Stimulated activated CD4-positive, alpha-beta T cell treated with anti-CD3 and anti-CD28 coated beads, Interleukin-4, amount 100 ng/mL, for 1 hour (primary cell): ENCODE measurements at places on chromosomes 7 and 10.

DNA sequence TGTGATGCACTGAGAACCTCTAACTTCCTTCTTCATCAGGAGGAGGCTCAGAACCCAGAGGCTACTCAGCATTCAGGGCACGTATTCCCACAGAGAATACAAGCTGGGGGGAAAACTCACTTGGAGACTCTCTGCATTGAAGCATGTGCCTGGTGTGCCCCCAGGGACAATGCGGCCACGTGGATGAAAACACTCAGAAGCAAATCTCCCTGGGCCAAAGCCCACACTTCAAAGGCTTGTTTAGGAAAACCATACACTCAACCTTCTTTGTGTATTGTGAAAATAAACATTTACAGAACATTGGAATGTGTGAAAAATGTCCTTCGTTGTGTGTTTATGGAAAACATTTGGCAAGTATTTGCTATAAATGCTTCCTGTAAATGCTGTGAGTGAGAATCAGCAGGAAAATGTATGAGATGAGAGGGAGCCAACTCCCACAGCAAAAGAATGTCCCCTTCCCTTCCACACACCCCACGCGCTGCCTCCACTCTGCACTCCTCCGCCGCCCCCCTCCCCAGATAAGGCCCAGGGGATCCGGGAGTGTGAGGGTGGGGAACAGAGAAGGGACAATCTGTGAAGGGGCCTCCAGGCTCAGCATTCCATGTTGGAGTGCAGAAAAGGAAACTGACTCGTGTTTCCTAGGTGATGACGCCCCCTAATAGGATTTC lies 339.5 kb downstream of the ELMO1 start:
- no peak for DNase-seq

- no peak for DNase-seq
Measured at GRCh38 chr7:73985737-73986141, 42.2 kb upstream of the ELN start.

DNA sequence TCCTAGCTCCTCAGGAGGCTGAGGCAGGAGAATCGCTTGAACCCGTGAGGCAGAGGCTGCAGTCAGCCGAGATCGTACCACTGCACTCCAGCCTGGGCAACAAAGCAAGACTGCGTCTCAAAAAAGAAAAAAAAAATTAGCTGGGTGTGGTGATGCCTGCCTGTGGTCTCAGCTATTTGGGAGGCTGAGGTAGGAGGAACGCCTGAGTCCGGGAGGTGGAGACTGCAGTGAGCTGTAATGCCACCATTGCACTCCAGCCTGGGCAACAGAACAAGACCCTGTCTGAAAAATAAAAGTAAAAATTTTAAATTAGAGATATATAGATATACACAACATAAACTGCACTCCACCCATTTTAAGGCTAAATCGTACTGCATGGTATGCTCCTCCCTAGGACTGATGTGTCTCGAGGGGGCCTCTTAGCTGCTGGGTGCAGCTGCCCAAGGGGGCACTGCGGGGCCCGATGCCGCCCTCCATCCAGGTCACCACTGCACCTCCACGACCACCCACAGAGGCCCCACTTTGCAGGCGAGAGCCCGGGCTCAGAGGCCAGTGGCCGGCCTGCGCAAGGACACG lies 40.9 kb upstream of the FOXK1 start:
- no peak for DNase-seq

GRCh38 chr10:96089116-96089515 lies 41.0 kb upstream of the ZNF518A start:
- DNase-seq = no peak

GRCh38 chr10:71065659-71066058 lies 146.7 kb upstream of the UNC5B start:
- DNase-seq = no peak

GRCh38 chr7:604001-604883 lies 84.6 kb upstream of the PDGFA start:
- DNase-seq = peak; percentile 94

GRCh38 chr7:105675934-105676371 lies 94.7 kb upstream of the EFCAB10 start:
- DNase-seq = peak; percentile 51

DNA sequence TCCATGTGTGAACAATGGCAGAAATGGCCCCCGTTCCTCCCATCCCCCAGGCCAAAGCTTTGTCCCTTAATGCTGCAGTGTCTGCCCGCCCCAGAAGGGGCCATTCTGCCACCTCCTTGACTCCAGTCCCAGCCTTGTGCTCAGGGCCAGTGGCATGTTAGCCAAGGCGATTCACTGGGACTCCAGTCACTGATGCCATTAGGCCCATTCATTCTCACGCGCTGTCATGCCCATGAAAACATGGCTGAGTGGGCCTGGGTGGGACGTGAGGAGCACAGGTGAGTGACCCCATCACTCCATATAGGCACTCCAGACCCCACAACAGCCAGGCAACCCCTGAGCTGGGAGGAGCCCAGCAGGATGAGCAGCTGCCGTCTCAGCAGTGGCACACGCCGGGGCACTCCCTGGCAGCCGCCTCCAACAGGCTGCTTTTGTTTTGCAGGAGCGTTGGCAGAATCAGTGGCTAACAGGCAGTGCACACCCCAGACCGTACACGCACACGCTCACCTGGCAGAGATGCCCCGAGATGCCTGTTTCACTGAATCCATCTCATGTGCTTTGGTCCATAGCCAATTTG lies 79.5 kb downstream of the TCERG1L start:
- DNase-seq = no peak

GRCh38 chr7:153276394-153276793 lies 516.8 kb downstream of the ACTR3B start:
- no peak for DNase-seq

DNA sequence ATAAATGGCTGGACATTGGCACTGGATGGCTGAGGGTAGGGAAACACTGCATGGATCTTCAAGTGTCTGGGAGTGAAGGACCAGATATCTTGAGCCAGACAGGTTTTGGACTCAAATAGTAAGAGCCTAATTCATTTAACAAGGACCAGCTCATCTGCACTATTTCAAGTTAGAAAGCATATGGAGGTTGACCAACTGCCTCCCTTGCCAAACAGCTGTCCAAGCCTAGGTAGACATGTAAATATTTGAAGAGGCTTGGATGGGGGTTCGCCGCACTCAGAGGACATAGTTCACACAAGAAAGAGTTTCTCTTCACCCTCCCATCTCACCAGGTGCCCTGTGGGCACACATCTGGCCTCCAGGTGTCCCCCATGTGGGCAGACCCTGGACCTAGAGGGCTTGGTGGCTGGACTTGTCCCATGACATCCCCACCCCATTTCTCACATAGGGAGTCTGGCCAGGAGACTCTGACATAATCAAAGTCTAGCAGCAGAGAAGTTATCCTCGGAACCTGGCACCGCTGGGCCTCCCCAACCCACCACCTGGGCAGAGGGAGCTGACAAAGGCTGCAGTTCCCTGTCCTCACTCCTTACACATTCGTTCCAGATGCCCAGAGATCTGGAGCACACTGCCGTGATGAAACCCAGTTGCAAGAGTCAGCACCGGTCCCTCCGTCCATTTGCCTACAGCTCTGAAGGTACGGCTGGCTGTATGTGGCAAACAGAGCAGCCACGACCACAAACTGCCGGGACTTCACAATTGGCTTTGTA lies 116.9 kb upstream of the GDF10 start:
- DNase-seq = no peak

GRCh38 chr7:87599336-87599735 lies 1.3 kb downstream of the ABCB1 start:
- peak; percentile 16 for DNase-seq

GRCh38 chr10:97514344-97514743 lies 15.6 kb downstream of the UBTD1 start:
- no peak for DNase-seq

- DNase-seq = no peak
Measured at GRCh38 chr10:3528271-3528670, 256.7 kb downstream of the KLF6 start.

- DNase-seq = peak; percentile 26
Measured at GRCh38 chr7:1925973-1926907, 256.2 kb downstream of the ELFN1 start.

- no peak for DNase-seq
Measured at GRCh38 chr7:157494506-157495176, 157.8 kb downstream of the DNAJB6 start.

GRCh38 chr7:115707258-115708012 lies 323.1 kb downstream of the TFEC start:
- DNase-seq = no peak

DNA sequence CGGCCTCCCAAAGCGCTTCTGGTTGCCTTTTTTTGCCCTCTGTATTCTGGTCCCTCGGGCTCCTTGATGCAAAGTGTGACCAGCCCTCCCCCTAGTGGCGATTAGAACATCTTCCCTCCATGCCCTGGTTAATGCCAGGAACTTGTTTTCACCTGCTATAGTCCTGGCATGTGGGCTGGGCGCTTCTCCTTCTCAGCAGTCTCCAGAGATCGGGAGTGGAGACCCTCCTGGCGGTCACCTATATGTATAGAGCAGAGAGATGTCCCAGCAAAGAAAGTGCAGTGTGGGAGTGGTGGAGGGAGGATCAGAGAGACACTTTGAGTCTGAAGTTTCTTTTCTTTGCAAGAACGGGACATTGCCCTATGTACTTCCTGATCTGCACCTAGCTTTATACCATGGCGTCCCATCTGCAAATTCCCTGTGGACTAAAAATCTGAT lies 264.1 kb downstream of the OTUD1 start:
- DNase-seq = peak; percentile 48

- no peak for DNase-seq
Measured at GRCh38 chr10:88467835-88468485, 115.2 kb downstream of the RNLS start.

- no peak for DNase-seq
Measured at GRCh38 chr7:78594156-78594555, 795.6 kb downstream of the PHTF2 start.

DNA sequence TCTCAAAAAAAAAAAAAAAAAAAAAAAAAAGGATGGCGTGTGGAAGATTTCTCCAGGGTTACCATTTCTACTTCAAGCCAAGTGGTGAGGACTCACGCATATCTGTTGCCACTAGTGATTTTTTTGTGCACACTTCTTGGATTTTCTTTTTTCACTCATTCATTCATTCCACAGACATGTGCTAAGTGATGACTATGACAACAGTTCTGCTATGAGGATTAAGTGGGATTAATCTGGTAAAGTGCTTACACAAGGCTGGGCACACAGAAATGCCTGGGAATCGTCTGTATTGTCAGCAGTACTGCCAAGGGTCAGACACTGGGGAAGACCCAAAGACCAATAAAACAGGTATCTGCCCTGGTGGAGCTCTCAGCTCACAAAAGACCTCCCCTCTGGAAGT lies 6.3 kb upstream of the OPN1SW start:
- no peak for DNase-seq

DNA sequence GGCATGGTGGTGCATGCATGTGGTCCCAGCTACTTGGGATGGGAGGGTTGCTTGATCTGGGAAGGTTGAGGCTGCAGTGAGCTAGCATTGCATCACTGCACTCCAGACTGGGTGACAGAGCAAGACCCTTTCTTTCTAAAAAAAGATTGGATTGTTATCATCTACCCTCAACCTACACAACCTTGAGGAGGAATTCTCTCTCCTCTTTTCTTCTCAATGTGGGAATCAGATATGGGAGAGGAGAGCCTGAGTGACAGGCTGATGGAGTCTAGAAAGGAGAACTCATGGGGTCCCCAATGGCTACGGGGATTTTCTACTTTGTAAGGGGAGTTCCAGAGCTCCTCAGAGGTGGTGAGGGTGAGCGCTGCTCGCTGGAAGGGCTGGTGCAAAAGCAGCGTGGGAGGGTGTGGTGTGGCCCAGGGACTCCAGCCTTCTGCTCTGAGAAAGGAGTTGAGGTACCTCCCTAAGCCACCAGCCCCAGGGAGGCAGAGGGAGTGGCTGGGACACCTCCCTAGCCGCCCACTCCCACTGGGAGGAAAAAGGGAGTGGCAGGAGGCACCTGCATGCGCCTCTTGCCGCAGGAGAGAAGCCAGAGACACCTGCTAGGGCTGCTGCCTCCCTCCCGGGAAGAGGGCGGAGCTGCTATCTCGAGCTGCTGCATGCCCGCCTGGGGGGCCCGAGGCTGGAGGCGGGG lies 48.4 kb downstream of the GATA3 start:
- no peak for DNase-seq

DNA sequence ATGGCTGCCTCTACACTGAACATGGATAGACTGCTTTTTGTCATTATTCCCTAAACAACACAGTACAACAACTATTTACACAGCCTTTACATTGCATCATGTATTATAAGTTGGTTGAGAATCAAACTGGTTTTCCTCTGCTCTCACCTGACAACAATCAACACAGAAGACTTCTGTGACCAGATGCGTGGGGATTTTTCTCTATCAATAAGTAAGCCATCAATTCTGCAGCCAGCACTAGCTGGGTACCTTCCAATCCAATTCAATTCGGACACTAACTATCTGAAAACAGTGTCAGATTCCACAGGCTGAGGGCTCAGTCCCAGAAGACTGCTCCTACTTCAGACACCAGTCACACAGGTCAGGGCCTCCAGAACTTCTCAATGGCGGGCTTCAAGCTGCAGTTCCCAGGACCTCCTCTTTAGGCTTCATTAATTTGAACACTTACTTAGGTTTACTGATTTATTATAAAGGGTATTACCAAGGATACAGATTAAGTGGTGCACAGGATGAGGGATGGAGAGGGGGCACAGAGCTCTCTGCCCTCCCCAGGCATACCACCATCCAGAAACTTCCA lies 36.4 kb upstream of the ASL start:
- DNase-seq = no peak

GRCh38 chr7:124843336-124843735 lies 77.7 kb upstream of the GPR37 start:
- DNase-seq = no peak

DNA sequence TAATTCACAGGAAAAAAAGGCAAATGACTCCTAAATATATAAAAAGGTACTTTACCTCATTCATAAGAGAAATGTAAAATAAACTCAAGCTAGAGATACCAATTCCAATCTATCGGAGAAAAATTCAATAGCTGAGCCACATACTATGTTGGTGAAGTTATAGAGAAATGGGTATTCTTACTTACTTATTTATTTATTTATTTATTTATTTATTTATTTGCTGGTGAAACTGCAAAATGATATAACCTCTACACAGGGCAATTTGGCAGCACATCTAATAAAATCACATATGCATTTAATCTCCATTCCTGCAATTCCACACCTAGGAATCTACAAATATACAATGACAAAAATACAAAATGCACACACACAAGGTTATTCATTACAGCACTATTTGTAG lies 117.5 kb upstream of the TMEM168 start:
- no peak for DNase-seq

DNA sequence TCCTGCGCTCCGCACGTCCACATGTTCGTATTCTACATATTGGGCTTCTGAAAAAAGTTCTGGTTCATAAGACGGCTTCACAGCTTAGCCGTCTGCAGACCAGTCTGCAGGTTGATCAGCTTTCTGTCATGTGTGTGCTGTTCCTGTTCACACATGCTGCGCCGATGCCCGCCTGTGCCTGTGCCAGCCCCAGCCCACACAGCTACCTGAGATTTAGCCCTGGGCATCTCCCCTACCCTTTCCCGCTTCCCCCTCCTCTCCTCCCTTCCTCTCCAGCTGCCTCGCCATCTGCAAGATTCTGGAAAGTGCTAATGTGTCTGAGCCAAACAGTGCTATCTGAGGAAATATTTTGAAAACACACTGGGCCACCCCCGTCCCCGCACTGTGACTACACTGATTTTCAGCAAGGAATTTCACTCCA lies 7.1 kb downstream of the CHST3 start:
- DNase-seq = no peak

GRCh38 chr10:50512743-50513416 lies 110.9 kb downstream of the SGMS1 start:
- DNase-seq = no peak
